ENCODE measurements at places on chromosomes 16 and 17.

DNA sequence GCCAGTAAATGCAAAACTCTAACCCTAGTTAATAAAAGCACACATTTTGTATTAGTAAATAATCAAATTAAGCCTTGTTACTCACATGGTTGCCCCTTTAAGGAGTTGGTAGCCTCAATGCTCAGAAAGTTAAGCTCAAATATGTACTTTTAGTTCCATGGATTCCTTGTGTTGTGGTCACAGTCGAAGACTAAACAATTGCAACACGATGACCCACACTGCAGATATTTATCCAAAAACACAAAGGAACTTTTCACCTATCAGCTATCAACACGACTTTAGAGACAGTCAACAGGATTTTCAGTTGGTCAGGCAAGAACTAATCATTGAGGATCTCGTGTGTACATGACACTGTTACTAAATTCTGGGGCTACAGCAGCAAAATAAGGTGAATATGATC is 47.4 kb upstream of the NUDT7 start:
- DNase-seq: peak; percentile 44

DNA sequence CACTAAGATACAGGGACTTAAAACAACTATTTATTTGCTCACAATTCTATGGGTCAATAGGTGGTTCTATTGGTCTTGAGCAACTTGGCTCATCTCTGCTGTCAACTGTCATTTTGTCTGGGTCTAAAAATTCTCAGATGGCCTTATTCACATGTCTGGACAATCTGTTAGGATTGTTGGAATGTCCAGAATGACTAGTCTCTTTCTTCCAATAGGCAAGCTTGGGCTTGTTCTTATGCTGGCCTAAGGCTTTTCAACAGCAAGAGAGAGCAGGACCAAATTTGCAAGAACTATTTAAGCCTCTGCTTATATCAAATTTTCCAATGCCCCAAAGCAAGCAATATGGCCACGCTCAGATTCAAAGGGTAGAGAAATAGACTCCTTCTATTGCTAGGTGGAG is 240.9 kb downstream of the KIF2B start:
- no peak for DNase-seq

- DNase-seq: no peak
Measured at GRCh38 chr16:13958474-13958873, 38.5 kb downstream of the ERCC4 start.

DNA sequence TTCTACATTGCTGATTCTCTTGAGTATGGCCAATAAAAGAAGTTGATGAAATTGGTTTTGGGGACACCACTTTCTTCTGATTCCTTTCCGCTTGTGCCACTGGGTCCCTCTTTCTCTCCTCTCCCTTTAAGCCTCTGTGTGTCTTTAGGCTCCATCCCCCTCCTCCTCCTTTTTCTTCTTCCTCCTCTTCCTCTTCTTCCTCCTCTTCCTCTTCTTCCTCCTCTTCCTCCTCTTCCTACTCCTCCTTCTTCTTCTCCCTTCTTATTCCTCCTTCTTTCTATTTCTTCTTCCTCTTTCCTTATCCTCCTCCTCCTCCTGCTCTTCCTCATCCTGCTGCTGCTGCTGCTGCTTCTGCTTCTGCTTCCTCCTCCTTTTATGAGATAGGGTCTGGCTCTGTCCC is 93.7 kb downstream of the CHD9NB start:
- DNase-seq: no peak

- no peak for DNase-seq
Measured at GRCh38 chr17:43193251-43193650, 18.4 kb upstream of the TMEM106A start.

- no peak for DNase-seq
Measured at GRCh38 chr17:11285946-11286345, 44.9 kb downstream of the SHISA6 start.

- DNase-seq: no peak
Measured at GRCh38 chr17:13465678-13466077, 136.1 kb downstream of the HS3ST3A1 start.

DNA sequence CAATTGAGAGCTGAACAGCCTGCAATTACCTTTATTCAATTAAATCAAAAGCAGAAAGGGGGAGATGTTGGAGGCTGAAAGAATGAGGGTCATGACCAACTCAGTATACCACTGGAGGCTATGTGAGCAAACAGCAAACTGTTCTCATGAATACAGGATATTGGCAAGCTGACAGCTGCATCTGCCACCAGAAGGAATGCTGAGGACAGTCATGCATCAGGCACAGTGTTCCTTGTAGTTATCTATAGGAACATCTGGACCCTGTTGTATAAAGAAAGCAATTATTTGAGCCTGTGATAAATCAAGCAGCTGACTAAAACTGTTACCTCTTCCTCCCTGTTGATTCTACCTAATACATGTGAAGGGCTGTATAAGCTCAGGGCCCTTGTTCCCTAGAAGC is 2064.6 kb downstream of the TP53TG3F start:
- no peak for DNase-seq

- DNase-seq: no peak
Measured at GRCh38 chr17:57955183-57955931, at the start of gene CUEDC1. Gene CUEDC1, minus strand, starts transcription at chr17:57955412. Its CDS starts 69,848 bp downstream, at chr17:57885564.

DNA sequence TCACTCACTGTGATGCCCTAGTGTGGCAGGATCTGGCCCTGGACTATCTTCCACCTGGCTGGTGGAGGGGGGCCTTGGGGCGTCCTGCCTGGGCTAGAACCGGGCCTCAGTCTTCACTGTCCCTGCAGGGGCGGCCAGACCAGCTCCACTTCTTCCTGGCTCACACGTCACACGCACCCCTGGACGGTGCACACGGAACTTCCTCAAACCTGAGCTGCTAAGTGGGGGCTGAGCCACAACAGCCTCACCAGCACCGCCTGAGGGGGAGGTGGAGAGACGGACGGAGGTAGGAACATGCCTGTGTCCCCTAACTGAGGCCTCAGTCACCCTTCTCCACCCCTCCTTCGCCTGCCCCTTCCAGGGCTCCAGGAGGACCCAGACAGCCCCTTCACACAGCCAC is 36.6 kb downstream of the TIMM22 start:
- DNase-seq: no peak

DNA sequence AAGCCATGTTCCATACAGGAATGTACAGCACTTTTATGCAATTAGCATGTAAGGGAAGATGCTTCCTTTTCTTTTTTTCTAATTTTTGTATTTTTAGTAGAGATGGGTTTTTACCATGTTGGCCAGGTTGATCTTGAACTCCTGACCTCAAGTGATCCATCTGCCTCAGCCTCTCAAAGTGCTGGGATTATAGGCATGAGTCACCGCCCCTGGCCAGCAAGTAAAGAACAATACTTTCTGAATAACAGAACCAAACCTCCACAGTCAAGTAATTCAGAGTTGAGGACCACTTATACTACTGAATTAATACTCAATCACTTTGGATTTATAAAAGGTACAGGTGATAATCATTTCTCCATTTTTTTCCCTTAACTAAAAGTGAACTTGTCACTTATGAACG is 13.0 kb downstream of the C16orf87 start:
- DNase-seq: no peak

GRCh38 chr17:1967213-1967612 is 57.9 kb downstream of the RTN4RL1 start:
- DNase-seq: no peak

DNA sequence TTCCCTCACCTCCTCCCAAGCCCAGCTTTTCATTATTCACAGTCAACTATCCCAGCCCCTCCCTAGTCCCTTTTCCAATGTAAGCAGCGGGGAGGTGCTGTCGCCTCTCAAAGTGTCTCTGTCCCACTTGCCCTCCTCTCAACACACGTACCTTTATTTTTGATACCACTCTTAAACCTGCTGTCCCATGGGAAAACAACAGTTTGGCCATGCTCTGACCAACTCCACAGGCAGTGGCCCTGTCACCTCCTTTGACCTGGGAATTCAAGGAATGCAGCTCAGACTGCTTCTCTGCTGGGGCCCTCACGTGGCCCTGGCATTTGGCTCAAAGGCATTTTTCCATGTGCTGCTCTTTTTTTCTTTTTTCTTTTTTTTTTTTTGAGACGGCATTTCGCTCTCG is 4.2 kb downstream of the LYRM9 start:
- DNase-seq: no peak

DNA sequence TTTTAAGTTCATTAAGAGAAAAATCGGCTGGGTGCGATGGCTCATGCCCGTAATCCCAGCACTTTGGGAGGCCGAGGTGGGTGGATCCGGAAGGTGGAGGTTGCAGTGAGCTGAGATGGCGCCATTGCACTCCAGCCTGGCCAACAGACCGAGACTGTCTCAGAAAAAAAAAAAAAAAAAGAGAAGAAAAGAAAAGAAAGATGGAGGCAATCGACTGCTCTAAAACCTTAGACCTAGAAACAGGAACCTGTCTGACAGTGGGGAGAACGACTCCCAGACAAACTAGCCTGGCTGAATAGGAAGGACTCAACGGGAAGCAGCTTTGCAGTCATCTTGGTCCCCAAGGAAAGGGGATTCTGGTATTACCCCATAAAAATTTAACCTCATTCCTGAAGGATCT is 13.7 kb downstream of the MRC2 start:
- DNase-seq: no peak

GRCh38 chr17:76182016-76182764 is 41.1 kb upstream of the FOXJ1 start:
- DNase-seq: peak; percentile 61

- DNase-seq: no peak
Measured at GRCh38 chr17:69900829-69901228, 174.2 kb upstream of the KCNJ16 start.

DNA sequence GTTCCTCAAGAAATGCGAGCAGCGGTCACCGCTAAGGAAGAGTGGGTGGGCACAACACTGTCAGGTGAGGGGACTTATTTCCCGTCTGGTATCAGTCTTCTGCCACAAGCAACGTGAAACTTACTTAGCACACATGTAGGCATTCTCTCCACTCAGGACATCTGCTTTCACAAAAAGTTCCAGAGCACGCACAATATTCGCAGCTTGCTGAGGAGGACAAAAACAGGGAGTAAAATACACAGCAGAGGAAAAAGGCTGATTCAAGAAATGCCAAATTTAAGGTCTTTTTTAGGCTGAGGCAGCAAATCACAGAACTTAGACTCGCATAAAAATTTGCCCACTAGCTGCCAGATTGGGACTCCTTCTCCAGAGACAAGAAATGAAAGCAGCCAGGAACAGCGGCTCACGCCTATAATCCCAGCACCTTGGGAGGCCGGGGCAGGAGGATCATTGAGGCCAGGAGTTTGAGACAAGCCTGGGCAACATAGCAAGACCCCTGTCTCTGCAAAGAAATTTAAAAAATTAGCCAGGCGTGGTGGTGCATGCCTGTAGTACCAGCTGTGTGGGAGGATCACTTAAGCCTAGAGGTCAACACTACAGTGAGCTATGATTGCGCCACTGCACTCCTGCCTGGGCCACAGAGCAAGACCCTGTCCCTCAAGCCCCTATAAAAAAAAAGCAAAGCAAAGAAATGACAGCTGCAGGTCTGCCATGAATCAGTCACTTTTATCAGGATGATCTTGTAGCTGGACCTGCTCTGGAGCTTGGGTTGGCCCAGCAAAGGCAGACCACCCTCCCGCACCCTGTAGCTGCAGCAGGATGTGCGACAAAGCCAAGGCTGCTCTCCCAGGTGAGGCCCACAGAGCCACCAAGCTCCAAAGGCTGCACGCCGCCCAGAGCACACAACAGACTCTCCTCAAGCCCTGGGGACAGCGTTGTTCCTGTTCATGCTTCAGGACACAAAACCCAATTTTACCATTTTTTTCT is 20.5 kb downstream of the USP36 start:
- DNase-seq: no peak

DNA sequence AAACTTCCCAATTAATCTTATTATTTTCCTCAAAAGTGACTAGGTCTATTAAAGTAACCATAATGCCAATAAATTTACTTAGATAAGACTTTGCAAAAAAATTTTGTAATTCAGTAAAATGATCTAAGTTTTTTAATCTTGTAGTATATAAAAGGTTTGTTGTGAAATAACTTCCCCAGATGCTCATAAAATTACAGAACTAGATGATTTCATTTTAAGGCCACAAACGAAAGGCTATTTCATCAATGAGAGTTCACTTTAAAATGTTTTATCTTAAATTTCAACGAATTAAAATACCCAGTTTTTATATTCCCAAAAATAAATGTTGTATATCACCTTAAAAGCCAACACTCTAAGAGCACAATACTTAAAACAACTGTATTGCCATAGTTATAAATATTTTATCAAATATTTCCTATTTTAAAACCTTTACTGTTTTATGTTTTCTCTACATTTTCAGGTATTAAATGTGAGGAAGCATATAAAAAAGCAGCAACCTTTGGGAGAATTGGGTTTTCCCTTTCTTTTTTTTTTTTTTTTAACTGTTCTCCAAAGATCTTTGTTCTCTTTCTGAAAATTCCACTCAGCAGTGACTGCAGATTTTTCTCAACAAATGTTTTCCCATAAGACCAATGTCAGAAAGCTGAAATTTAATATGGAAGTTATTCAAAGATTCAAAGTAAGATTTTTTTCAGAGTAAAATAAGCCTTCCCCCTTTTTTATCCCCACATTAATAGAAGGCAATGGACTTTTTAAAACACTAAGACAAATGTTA is 169.9 kb downstream of the CYB561 start:
- DNase-seq: no peak

DNA sequence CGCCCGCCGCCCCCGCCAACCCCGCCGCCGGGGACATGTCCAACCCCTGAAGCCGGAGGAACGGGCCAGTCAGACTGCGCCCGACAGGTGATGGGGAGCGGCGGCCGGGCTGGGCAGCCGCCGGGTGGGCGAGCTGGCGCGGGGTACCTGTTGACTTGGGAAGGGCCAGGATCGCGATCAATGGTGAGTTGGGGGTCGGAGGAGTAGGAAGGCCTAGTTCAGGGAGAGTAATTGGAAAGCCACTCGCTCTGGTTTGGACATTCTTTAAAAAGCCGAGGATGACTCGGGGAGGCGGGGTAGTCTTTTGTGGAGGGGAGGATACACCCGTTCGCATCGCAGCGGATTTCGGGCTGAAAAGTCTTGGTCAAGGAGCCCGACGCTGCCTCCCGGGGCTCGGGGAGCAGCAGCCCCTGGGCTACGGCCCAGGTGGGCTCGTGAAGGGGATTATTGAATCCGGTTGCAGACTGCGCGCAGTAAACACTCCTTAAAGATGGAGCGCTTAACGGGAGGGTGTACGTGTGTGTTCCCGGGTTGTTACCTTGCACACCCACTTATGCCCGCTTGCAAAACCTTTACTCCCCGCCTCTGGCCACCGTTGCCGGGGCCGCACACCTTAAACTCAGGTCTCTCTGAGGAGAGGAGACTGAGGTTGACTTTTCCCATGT is 123.8 kb downstream of the GOSR1 start:
- no peak for DNase-seq

DNA sequence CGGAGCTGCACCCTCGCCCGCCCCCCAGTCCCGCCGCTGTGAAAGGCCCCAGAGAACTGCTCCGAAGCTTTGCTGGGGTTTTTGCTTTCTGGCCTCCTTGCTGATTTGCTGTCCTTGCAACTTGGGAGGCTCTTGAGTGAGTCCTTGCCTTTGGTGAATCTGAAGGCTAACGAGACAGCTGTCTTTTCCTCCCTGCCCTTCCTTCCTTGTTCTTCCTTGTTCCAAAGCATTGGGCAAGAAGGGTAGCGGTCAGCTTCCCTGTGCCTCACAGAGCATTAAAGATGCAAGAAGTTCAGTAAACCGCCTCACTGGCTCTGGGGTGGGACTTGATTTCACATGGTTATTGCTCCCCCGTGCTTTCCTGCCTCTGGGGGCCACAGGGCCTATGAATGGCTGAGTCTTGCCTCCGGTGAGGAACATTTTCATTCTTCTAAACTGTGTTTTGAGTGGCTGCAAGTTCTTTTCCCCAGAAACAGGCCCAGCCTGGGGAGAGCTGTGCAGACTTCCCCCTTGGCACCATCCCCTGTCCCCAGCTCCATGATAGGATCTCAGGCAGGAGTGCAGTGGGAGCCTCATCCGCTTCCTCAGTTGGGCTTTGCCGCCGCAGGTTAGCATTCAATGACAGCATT is 1.4 kb downstream of the YPEL2 start:
- DNase-seq: no peak
